Hematopoietic multipotent progenitor cell (in vitro differentiated cells): ENCODE measurements at places on chromosomes 4 and X. TPM values are rescaled to one million over a fixed set of nuclear protein-coding genes. Genes with fewer than 3 reads are reported as not detected.
A peak's percentile ranks its signal among the peaks of the same experiment; 100 is the strongest.

GRCh38 chr4:25246680-25247611 lies 13.1 kb downstream of the PI4K2B start:
- no peak for DNase-seq

DNA sequence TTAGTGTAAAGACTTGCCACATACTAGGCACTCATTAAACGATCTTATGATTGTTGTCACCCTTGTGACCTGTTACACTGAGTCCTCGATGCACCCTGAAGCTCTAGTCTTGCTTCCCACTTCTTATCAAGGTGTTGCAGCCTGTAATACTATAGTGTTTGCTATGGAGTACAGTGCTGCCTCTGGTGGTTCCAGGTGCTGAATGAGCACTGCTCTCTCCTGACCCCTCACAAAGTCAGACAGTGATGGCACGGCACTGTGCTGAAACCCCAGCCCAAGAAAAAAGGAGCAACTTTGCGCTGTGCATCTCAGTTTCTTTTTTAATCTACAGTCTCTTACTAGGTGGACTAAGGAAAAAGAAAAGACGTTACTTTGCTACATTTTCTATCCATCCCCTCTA lies 106.3 kb downstream of the GC start:
- no peak for DNase-seq

DNA sequence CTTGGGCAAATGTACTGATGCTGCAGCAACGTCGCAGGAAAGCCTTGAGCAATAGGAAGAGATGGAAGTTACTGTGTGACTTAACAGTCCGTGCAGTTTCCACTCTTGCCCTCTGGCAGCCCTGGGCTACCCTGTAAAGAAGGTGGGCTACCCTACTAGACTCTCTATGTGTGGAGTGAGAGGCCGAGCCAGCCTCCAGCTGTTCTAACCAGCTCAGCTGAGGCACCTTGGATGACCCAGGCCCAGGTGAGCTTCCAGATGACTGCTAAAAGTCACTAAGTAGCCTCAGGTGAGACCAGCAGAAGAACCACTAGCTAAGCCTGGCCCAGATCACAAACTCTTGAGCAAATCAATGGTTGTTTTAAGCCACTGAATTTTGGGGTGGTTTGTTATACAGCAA lies 34.9 kb upstream of the PPP2R2C start:
- DNase-seq, result no peak

DNA sequence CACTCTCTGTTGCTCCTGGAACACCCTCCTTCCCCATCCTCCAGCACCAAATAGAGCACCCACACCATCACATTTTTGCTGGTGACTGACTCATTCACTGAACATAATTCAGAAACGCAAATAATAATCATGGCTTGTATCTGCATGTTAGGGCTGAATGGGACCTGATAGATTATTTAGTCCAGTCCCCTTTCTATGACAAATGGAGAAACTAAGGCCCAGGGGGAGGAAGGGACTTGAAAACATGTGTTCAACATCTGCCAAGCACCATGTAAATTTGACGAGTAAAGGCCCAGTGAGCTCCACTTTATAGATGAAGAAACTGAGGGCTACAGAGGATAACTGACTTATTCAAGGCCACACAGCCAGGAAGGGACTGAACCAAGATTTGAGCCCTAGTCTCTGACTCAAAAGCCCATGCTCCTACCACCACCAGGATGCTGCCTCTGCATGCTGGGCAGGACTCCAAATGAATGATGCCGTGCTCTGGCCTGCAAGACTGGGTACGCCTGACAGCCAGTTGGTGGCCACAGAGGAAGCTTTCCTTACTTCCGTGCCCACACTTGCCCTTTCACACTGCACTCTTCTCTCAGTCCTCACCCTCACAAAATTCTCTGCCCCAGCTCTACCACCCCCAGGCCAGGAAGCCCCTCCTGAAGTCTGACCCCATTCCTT lies 133.3 kb upstream of the PJA1 start:
- no peak for DNase-seq

Gene PDLIM3
- total RNA-seq, result under 0.01 TPM

GRCh38 chr4:83574247-83574646 lies 38.3 kb downstream of the GPAT3 start:
- no peak for DNase-seq

DNA sequence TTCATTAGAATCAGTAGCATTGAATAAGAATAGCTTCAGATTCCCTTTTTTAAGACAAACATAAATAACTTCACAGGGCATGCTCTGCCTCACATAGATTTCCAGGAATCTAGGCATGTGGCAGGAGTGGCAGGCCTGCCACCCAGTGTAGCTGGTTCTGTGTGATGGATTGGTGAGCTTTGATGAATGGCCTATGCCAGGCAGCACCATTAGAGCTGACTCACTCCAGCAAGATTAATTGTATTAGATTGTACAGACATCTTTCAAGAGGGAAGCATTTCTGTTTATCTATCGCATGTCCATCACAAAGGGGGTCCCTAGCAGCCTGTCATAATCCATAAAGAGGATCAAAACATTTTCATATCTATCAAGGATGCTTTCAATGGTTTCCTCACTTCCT lies 71.9 kb downstream of the NAA11 start:
- no peak for DNase-seq

DNA sequence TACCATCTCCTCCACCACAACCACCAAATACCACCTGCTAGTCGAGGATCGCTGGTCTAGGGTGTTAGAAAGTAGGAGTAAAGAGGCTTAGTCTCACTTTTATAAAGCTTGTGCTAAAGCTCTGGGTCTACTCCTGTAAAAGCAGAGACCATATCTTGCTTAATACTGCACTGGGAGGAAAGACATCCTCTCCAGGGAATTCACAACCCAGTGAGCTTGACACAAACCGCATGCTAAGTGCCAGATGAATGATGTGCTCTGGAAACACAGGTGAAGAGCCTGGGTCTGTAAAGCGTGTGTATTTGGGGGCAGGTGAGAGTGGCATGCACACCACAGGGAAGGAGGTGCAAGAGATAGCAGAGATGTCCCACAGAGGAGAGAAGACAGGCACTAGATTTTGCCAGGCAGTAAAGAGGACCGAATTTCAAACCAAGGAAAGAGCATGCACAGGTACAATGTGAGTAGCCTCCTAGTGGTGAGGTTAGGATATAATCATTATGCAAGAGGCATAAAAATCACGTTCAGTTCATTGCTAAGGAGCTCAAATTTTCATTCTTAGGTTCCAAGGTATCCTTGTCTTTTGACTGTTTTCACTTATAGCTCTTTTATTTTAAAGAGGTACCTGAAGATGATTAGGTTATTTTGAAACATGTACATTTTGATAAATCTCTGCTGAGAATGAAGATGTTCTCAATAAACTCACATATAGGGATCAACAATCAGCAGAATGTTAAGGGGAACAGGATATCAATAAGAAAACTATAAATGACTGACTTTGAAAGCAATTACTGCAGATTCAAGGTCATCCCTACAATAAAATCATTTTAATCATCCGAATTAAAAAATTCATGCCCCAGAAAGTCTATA lies 20.7 kb downstream of the TAPT1 start:
- peak; percentile 50 for DNase-seq
